Activated CD8-positive, alpha-beta T cell treated with anti-CD3 and anti-CD28 coated beads, Interleukin-2, amount 10 ng/mL, durations not matched to agents 7 days and 5 days (primary cell): ENCODE measurements at places on chromosomes 4 and X.

GRCh38 chr4:155339999-155340398 is 36.8 kb downstream of the MAP9 start:
- DNase-seq = no peak
- no peak overlapping the region for H3K4me3 ChIP-seq
- H3K36me3 ChIP-seq = no peaks in the 10 kb centered on the region
- H3K27me3 ChIP-seq = no peaks in the 10 kb centered on the region
- H3K27ac ChIP-seq = no peak overlapping the region

GRCh38 chr4:102754044-102754443 is 6.7 kb downstream of the MANBA start:
- DNase-seq = no peak
- H3K36me3 ChIP-seq = peaks cover 26% of the 10 kb centered on the region
- H3K27ac ChIP-seq = no peak overlapping the region
- peaks cover 15% of the 10 kb centered on the region for H3K4me1 ChIP-seq
- H3K4me3 ChIP-seq = no peak overlapping the region

GRCh38 chr4:95256108-95256835 is 292.5 kb downstream of the UNC5C start:
- no peak for DNase-seq
- H3K4me1 ChIP-seq = no peaks in the 10 kb centered on the region
- H3K36me3 ChIP-seq = no peaks in the 10 kb centered on the region
- H3K27me3 ChIP-seq = no peaks in the 10 kb centered on the region
- no peak overlapping the region for H3K4me3 ChIP-seq

GRCh38 chr4:56229947-56230346 is 157.3 kb downstream of the AASDH start:
- no peak overlapping the region for H3K4me3 ChIP-seq
- H3K27me3 ChIP-seq = peaks cover 8% of the 10 kb centered on the region
- no peak for DNase-seq
- no peaks in the 10 kb centered on the region for H3K36me3 ChIP-seq
- peaks cover 6% of the 10 kb centered on the region for H3K4me1 ChIP-seq

DNA sequence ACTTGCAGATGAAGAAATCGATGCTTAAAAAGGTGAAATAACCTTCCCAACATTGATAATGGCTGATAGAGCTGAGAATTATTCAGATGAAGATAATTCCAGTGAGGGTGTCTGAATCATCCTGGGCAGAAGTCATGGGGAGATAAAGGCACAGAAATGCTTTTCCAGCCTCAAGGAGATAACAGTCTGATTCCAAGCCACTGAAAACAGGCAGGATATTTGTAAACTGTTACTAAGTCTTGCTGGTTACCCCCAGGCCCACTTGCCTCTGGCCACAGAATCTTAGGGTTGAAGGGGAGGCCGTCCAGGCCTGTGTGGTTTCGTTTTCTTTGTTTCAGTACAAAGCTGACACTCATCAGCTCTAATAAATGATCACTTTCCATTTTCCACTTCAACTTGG is 158.5 kb downstream of the SH3KBP1 start:
- peaks cover 62% of the 10 kb centered on the region for H3K4me1 ChIP-seq
- no peaks in the 10 kb centered on the region for H3K27me3 ChIP-seq
- peaks cover 11% of the 10 kb centered on the region for H3K36me3 ChIP-seq
- DNase-seq = no peak
- no peak overlapping the region for H3K27ac ChIP-seq
